Left cardiac atrium (tissue), 4 donors: ENCODE measurements at places on chromosomes 12 and 14. TPM values are rescaled to one million over a fixed set of nuclear protein-coding genes. Genes with fewer than 3 reads are reported as not detected.

The RNASE7 gene
- total RNA-seq = not detected

- DNase-seq = no peak
Measured at GRCh38 chr12:116295327-116296263, 18.1 kb upstream of the MED13L start.

DNA sequence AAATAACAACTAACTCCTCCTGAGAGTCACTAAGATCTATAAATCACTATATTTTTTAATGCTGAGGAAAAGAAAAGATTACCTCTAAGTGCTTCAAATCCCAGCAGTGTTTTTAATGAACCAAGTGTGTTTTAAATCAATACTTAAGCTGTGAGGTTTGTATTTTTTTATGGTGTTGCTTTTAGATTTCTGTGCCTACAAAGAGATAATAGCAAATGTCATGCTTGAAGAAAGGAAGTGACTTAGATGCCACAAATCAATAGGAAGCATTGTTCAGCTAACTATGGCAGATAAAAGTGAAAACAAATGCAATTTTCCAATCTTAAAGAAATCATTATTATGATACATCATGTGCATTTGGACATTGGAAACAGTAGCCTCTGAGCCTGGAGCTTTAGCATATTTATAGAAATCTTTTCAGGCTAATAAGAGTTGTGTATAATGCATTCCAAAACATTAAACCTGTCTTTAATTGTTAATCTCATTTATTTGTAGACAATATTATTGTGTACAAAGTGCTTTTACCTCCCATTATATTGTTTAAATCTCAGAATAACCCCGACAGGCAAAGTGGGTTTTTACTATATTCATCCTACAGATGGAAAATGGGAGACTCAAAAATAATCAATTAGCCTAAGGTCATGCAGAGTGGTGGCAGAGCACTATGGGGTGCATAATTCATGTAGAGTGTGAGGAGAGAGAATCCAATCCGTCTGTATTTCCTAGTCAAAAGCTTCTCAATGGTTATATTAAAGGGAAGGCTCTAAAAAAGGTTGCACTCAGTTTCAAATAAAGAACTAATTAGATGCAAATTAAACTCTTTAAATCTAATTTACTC, 486.2 kb downstream of the NAV3 start:
- no peak for DNase-seq

DNA sequence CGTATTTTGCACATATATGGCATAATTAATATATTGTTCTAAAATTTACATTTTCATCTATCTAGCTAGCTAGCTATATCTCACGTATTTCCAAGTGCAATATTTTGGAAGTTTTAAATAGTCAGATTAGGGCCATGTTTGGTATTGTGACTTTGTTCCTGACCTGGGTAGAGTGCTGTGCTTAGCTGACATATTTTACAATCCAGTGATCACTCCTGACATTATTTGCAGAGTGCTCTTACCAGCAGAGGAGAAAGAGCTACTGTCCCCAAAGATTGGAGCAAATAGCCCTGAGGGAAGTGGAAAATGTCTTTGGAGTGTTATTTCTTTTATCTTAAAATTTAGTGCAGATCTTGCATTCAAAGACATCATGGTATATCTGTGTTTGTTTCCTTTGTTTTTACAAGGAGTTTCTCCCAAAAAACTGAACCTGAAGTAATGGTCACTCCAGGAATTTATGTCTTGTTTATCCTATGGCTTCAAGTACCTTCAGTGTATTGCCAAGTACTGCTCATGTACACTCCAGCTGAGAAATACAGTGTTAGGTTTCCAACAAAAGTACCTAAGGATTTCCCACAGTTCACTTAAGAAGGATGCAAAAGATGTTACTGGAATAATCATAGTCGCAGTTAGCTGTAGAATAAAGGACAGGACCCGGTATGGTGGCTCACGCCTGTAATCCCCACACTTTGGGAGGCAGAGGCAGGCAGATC, 49.4 kb upstream of the PSMA6 start:
- no peak for DNase-seq

DNA sequence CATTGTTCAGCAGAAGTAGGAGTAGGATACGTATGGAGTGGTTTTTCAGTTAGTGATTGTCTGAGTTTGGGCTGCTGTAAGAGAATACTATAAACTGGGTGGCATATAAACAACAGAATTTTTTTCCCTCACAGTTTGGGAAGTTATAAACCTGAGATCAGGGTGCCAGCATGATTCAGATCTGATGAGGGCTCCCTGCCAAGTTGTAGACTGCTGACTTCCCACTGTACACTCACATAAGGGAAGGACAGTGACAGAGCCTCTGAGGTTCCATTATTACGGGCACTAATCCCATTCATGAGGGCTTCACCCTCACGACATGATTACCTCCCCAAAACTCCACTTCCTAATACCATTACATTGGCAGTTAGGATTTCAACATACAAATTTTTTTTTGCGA, 50.7 kb downstream of the ACSM4 start:
- DNase-seq = no peak

DNA sequence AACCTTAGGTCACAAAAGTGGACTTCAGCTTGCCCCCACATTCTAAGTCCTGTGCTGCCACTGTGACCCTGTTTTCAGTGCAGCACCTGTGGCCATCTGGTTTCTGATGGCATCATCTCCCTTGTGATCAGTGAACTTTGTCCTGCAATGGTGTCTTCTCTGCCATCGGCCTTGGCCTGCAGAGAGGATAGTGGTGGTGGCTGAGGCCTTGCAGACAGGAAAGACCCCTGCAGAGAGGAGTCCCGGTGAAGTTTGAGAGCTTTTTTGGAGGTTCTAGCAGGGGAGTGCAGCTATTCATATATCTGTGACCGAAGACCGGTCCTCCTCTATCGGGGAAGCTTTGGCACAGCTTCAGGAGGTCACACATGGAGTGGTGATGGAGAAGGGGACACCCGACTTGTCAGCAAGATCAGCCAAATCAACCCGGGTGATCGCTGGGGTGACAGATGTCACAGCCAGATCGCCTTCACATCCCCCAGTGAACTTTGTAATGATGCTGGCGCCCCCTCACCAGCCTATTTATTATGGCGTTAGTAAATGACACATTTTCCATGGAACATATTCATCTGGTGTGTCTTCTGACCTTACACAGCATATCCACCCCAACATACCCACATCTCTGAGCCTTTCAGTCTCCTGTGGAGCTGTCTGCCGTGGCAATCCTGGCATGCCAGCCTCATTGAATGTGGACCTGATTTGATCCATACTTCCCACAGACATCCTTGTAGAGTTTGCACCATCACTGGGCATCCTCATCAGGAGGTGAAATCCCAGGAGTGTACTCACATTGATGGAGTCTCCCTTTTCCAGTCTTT, 136.1 kb downstream of the PAPOLA start:
- DNase-seq = no peak

DNA sequence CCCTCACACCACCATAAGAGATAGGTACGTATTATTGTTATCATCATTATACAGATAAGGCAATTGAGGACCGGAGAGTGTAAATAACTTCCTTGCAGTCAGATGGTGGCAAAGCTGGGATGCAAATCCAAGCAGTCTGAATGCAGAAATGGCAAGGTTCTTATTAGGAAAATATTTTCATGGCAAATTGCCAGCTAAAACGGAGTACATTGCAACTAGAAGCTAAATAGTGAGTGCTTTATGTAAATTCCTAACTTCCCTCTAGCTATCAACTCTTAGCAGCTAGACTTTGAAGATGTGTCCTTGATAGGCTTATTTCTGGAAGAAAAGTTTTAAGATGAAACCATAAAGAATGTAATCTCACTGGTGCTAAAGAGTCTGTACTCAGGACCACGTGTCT, 323.9 kb upstream of the DIO2 start:
- no peak for DNase-seq
